ENCODE measurements at places on chromosomes 13 and 19.
A peak's percentile ranks its signal among the peaks of the same experiment; 100 is the strongest.

- no peak for DNase-seq
Observed at GRCh38 chr13:40626561-40626960, 39.9 kb downstream of the FOXO1 start.

DNA sequence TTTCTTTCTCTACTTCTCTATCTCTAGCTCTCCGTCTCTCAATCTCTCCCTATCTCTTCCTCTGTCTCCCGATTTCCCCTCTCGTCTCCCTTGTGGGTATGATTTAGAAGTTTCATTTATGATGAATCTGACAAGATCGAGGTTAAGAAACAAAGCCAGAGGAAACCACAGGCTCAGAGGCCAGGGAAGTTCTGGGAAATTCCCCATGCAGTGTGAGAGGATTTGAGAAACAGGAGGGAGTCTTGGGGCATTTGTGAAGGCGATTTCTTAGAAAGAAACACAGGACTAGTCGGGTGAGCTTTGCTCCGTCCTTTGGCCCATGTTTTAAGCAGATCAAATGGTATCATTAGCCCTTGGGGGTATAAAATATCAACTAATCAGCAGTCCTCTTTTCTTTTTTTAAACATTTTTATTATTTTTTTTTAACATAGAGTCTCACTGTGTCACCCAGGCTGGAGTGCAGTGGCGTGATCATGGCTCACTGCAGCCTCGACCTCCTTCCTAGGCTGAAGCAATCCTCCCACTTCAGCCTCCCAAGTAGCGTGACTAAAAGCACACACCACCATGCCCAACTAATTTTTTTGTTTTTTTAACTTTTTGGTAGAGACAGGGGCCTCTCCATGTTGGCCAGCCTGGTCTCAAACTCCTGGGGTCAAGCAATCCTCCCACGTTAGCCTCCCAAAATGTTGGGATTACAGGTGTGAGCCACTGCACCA lies 25.8 kb downstream of the TNFSF9 start:
- DNase-seq: no peak

GRCh38 chr19:6720369-6721137 lies at the start of gene C3:
TSS of gene C3 (minus strand) at chr19:6720650. CDS start at chr19:6720589, 61 bp downstream.
- DNase-seq: no peak

DNA sequence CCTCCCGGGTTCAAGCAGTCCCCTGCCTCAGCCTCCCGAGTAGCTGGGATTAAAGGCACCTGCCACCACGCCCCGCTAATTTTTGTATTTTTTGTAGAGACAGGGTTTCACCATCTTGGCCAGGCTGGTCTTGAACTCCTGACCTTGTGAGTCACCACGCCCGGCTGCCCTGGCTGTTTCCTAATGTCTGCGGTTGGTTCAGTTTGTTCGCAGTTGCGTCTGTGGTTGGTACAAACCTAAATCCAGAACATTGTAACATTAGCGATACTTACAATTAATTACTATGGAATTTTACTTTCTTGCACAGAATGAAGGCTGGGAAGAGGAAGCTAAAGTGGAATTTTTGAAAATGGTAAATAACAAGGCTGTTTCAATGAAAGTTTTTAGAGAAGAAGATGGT lies 38.1 kb downstream of the RNF17 start:
- no peak for DNase-seq

- DNase-seq: peak; percentile 11
Observed at GRCh38 chr13:105474983-105475610, 1060.4 kb downstream of the EFNB2 start.

DNA sequence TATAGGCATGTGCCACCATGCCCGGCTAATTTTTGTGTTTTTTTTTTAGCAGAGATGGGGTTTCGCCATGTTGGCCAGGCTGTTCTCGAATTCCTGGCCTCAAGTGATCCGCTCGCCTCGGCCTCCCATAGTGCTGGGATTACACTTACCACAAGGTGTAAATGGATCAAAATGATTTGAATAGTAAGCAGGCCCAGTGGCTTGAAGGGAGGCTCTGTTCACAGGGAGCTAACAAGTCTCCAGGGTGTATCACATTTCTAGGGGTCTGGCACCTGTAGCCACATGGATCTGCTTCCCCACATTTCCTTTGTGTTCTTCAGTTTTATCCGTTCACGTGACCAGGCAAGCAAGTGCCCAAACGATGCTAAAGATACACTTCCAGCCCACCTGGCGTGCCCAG lies 13.5 kb upstream of the CNFN start:
- DNase-seq: peak; percentile 96

GRCh38 chr13:59546178-59546577 lies 617.5 kb downstream of the DIAPH3 start:
- no peak for DNase-seq

DNA sequence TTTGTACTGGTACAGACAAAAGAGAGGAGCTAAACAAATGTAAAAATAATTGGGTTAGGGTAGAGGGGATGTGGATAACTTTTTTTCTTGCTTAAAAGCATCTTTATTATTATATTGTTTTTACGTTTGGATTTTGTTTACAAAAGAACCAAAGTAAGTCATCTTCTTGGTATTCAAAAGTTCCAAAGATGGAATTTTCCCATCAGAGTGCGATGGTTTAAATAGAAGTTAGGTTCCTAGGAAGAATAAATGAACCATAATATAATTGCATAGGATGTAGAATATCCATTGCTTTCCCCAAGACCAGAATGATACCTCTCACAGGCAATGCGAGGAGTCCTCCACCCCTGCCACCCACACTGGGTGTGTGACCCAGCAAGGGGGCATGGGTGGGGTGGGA lies 99.4 kb upstream of the RNF113B start:
- no peak for DNase-seq

GRCh38 chr19:3606174-3606689 lies 443 bp downstream of the TBXA2R start:
- DNase-seq: peak; percentile 16

DNA sequence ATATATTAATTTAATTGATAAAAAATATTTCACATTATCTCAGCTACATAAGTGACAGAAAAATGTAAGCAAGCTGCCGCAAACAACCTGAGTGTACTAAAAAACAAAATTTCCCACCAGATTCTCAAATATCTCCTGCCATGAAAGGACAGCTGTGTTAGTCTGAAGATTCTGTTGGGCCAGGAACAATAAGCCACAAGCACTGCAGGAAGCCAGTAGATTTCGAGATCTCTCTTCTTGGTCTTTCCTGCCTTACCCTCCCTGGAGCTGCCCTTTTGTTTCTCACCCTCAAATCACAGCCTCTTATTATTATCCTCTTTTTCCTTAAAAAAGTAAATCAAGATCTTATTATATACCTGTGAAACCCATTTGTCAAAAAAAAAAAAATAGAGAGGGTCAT lies 165.6 kb downstream of the EFNB2 start:
- no peak for DNase-seq

DNA sequence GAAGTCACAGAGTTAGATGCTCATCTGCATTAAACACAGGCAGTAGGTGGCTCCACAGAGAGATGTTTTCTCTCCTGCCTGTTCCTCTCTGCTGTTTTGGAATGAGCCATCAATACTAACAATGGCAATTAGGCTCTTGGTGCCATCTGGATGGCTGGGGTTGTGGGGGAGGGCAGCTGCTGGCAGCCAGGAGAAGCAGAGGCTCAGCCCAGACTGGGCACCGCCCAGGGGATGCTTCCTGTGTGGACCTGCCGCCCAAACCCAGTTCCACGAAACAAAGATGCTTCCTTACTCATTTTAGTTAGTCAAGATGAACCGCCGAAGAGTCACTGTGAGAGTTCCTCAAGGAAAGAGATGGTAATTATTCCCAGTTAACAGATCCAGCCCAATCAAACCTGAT lies 50.8 kb upstream of the PCDH8 start:
- DNase-seq: peak; percentile 33

DNA sequence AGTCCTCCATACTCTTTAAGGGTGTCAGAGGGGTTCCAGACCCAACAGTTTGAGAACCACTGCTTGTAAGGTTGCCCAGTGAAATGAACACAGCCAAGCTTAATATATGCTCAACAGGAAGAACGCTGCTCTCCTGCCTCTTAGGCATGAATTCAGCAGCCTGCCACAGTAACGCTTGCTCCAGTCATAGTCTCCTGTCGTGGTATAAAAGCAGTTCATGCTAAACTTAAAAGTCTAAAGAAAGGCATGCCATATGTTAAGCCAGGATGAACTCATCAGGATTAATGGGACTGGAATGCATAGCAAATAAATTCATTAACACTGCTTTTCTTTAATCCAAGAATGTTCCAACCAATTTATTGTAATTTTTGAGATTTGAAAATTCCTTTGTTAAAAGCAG lies 38.7 kb downstream of the SLC7A1 start:
- no peak for DNase-seq

DNA sequence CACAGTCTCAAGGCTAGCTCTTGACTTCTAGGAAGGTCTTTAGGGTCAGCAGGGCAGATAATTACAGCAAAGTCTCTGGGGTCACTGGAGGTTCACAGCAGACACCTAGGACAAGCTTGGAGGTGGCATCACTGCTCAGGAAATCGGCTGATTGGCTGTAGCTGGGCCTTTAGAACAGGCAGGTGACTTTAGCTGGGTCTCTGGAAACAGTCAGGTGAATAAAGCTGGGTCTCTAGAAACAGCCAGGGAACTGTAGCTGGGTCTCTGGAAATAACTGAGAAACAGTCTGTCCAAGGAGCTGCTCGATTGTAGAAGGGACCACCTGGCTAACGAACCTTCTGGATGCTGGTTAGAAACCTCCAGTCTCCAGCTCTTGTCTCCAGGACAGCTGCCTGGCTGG lies 10.0 kb downstream of the LAIR1 start:
- DNase-seq: no peak

DNA sequence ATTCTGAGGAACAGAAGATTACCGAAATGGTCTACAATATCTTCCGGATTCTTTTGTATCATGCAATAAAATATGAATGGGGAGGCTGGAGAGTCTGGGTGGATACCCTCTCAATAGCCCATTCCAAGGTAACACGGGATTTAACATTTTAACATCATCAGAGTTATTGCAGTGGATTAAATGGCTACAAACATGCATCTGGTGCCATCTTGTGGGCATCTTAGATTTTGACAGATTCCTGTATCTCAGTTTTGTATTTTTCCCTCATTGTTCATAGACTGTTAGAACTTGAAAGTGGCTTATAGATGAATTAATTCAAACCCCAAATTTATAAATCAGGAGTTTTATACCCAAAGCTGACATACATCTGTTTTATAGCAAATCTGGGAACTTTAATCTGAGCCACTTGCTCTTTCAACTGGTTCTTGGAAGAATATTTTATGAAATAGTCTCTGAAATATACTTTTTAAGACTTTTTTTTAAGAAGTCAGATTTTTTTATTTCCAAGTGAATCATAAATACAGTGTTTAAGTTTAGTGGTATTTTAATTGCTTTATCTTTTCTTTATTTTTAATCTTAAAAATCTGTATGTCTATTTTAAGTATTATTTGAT lies 215.2 kb downstream of the NBEA start:
- peak; percentile 33 for DNase-seq

DNA sequence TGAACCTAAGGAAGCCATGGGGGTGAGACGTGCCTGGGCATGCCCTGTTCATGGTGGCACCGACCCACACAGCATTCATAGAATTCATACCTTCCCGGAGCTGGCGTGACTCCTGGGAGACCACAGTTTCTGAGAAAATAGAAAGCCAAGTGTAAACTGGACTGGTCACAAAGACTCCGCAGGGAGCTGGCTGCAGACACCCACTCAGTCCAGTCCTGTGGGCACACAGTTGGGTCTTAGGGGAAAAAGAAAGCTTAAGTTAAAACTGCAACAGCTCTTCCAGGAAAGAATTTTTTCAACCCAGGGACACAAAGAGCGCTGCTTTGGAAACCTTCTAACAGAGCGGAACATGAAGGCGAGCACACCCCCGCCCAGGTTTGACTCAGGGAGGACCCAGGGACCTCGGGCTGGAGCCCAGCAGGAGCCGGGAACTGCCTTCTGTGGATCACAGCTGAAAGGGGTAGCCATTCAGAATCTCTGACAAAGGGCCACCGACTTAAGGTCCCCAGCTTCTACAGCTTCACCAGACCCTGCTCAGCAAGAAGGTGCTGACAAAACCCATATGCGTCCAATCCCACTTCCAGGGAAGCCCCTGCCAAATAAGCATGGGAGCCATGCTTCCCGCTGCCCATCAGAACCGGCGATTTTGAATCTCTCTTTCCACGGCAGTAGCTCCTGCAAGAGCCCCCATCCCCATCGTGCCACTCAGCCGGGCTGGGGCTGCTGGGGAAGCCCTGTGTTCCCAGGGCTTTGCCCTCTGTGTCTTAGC lies 183.7 kb downstream of the COL4A1 start:
- no peak for DNase-seq

DNA sequence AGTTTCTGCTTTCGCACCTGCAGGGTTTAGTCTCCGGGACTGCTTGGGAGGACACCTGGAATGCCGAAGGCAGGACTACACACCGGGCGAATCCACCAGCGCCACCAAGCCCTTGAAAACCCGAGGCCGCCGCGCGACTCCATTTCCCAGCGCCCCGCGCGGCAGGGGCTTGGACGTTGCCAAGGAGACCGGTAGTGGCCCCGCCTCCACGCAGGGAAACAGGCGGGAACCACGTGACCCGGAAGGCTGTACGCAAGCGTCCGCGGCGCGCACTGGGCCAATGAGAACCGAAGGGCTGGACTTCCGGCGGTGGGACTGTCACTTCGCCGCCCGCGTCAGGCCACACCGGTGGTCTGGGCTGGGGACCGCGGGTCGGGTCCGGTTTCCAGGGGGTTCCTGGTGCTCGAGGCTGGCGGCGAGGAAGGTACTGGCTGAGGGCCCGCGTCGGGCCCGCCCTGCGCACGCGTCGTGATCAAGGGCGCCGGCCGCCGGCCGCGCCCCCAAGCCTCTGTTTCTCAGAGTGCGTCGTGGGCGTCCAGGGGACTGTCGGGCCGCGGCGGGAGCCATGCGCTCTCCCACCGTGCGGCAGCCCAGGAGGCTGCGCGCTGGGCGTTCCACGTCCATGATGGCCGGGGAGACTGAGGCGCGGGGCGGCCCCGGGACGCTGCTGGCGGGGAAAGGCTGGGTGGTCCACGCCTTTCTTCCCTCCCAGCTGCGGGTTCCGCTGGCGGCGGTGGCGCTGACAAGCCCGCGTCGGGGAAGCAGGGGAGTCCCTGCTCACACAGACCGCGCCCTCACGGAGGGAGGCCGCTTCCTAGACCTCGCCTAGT lies at the start of gene ZNF324:
Gene ZNF324, plus strand, starts transcription at position 321 of the 830 bp plus-strand sequence. CDS start 2,106 bp downstream, outside the sequence.
- DNase-seq: peak; percentile 95

GRCh38 chr13:114143806-114144605 lies 11.6 kb upstream of the RASA3 start:
- no peak for DNase-seq
